T47D (cell line): ENCODE measurements at places on chromosomes 12 and 14.

- no peak for DNase-seq
These were observed 742.7 kb upstream of the FOXG1 start for GRCh38 chr14:28023853-28024252.

DNA sequence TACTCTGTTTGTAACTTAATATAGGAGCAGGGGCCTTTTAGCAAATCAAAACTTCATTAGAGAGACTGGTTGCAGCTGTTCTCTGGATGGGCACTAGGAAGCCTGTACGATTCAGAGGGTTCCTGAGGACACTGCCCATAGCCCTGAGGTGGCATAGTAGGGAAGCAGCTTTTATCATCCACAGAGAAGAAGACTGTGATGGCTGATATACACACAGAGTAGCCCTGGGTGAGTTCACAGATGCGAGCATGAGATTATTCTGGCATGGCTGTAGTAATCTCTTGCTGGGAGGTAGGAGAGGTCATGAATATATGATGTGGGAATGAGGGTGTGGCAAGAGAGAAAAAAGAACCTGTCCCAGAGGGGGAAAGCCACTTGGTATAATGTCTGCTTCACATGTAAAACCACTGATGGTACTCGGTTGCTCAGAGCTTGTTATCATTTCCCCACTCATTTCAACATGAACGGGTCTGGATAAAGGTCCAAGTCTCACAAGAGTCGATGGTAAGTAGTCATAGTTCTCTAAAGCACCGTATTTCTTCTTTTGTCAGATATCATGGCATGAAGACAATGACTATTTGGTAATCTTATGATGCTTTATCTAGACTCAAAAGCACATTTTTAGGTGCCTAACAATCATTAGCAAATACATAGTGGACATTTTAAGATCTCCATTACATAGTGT lies 52.0 kb downstream of the PEBP1 start:
- no peak for DNase-seq

DNA sequence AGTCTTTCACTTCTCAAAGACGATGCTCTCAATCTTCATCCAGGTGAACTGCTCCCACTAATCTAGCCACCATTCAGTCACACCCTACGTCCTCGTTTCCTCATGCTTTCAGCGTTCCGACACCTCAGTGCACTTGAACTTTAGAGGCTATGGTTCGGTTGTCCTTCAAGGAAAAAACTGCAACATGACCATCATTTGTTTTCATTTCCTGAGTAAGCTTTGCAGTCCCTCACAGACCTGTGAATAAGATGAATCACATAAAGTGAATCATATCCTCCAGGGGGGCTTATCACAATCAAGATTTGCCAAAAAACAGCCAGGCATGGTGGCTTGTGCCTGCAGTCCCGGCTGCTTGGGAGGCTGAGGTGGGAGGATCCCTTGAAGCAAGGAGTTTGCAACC lies 80.2 kb downstream of the TMCC3 start:
- no peak for DNase-seq

- DNase-seq, result no peak
These were observed 138.9 kb upstream of the HIF1A start for GRCh38 chr14:61556455-61556854.

- DNase-seq, result no peak
These were observed 30.6 kb upstream of the BTBD6 start for GRCh38 chr14:105217774-105218173.

- DNase-seq, result no peak
These were observed 6.3 kb upstream of the CDKL1 start for GRCh38 chr14:50402965-50403364.

DNA sequence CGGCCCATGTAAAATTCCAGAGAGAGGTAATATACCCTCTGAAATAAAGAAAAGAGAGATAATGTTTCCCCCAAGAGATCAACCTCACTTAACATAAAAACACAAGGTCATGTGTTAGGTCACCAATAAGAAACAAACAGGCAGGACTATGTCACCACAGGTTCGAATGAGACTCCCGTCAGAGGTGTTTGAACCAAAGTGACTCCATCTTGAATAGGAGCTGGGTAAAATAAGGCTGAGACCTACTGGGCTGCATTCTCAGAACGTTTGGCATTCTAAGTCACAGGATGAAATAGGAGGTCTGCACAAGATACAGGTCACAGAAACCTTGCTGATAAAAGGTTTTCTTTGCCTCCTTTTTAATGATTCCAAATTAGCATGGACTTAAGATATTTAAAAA lies 6.5 kb downstream of the PYGL start:
- no peak for DNase-seq

DNA sequence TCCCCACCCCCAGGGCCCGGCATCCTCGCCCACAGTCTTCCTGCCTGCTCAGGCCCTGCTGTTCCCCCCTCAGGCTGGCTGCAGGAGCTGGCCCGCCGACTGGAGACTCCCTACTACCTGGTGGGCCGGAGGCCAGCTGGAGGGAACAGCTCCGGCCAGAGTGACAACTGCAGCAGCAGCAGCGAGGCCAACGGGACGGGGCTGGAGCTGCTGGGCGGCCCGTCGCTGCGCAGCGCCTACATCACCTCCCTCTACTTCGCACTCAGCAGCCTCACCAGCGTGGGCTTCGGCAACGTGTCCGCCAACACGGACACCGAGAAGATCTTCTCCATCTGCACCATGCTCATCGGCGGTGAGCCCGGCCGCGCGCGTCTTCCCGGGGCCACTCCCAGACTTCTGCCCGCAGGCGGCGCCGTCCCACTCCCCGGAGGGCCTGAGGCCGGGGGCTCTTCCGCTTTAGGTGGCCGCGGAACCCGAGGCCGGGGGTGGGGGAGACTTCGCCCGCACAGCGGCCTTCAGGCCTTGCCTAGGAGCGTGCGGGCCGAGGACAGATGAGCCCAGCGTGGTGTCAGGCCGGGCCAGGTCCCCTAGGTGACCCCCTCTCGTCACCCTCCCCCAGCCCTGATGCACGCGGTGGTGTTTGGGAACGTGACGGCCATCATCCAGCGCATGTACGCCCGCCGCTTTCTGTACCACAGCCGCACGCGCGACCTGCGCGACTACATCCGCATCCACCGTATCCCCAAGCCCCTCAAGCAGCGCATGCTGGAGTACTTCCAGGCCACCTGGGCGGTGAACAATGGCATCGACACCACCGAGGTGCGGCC lies 10.2 kb downstream of the KCNH3 start:
- DNase-seq, result no peak

GRCh38 chr12:124751654-124752355 lies 111.9 kb downstream of the SCARB1 start:
- DNase-seq, result no peak
